ENCODE measurements at places on chromosomes 2 and 18.

DNA sequence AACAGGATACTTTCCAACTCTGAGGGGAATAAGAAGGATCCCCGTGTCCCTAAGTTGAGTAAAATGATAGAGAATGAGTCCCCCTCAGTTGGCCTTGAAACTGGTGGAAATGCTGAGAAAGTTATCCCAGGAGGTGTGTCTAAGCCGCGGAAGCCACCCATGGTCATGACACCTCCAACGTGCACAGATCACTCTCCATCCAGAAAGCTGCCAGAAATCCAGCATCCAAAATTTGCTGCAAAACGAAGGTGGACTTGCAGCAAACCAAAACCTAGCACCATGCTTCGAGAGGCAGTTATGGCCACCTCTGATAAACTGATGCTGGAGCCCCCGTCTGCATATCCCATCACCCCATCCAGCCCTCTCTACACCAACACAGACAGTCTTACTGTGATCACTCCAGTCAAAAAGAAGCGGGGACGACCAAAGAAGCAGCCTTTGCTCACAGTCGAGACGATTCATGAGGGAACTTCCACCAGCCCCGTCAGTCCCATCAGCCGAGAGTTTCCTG, 270.1 kb downstream of the SETBP1 start:
- no peak for DNase-seq

DNA sequence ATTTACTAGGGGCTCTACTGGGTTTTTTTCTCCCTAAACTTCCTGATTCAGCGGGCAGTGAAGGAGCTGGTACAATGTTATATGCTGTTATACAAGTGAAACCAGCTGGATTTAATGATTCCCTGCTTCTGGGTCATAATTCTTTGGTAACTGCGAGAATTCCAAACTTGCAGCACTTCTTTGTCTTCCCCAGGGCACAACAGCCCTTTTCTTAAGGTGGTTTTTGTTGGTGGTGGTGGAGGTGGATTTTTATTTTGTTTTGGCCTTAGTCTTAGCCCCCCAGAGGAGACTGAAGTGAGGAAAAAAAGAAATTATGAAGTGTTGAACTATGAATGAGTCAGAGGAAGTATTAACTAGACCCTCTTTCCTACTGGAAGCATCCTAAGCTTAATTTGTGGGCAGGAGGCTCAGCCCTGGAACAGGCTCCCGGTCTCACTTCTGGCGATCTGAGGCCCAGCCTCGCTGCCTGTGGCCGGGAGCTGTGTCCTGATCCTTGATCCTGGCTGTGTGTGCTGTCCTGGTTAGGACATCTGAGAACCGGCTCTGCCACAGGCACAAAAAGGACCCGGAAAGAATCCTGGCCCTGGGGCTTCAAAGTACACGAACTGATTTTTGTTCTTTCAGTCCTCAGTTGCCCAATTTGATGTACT, 141.9 kb downstream of the LYPD6B start:
- DNase-seq = no peak

GRCh38 chr2:164803776-164804466, 37.7 kb downstream of the COBLL1 start:
- DNase-seq = no peak

GRCh38 chr2:161425728-161426454, 9.8 kb downstream of the TBR1 start:
- DNase-seq = no peak

GRCh38 chr2:127437781-127438726, 19.8 kb downstream of the PROC start:
- DNase-seq = no peak

- no peak for DNase-seq
These were observed 89.2 kb upstream of the GLS start for GRCh38 chr2:190791347-190791975.

DNA sequence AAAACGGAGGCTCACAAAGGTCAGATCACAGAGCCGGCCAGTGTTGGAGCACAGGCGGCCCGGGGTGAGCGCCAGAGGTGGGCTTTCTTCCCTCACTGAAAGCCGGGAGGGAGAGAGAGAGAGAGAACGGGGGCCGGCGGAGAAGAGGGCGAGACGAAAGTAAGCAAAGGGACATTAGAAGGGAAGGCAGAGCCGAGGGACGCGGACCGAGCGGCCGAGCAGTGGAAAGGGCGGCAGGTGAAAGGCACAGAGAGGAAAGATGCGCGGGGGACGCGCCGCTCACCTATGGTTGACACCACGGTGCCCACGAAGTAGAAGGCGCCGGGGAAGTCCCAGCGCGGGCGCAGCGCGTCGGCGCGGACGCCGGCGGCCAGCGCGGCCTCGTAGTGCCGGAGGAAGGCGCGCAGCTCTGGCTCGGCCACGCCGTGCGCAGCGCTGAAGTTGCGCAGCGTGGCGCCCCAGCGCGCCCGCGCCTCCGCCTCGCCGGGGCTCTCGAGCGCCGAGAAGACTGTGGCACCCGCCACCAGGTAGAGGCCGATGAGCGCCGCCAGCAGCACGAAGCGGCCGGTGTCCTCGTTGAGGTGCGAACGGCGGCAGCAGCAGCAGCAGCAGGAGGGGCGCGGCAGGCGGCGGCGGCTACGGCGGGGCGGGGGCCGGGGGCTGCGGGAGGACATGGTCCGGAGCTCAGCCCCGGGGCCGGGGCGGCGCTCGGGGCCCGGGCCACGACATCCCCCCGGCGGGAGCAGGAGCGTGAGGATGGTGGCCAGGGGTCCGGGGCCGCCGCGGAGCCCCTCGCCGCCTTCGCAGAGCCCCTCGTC, 166.9 kb downstream of the MSH2 start:
- no peak for DNase-seq

DNA sequence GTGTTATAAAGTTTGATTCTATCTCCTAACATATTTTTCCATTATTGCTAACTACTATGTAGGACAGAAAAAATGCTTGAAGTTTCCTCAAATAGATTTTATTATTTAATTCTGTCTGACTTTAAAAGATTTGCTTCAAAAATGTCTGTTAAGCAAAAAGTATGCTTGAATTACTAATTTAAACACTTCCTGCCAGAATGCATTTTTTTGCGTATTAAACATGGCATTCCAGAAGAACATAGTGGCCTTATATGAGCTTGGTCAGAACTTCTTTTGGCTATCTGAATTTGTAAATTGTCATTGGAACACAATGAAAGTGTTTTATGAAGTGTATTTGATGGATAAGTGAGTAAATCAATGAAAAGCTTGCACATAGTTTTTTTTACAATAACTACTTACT, 37.8 kb downstream of the MBD5 start:
- DNase-seq = no peak

DNA sequence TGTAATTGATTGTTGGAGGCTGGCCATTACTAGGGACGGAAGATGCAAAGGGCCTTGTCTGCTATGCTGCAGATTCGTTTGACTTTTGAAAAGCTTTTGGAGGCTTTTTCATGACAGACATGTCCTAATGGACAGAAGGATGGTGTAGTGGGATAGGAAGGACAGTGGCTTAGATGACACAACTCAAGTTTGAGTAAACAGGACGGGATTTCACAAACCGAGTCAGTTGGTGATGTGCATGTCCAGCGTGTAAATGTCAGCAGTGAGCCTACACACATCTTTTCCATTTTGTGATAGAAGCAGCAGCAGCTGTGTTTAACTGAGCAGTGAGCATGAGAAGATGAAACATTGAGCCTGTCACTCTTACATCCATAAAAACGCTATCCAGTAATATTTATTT, 76.0 kb downstream of the NCK2 start:
- no peak for DNase-seq

Measured in prostate gland (tissue), 2 donors.